ENCODE measurements at places on chromosomes 6 and 20.

- no peak for DNase-seq
Observed at GRCh38 chr20:42919316-42919715, 270.4 kb downstream of the PTPRT start.

DNA sequence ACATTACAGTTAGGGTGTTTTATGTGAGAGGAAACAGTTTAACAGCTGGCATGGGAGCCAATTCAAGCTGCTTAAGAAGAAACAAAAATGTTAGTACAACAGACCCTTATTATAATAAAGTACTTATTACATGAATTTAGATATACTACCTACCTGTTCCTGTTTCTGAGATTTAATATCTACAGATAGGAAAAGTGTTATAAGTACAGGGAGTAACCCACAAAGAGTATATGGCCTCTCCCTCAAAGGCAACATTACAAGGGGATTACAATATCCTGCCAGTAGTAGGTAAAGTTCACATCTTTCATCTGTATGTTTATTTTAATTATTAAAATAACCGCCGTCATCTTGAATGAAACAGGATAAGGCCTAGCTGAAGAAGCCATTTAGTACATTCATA, 1.8 kb upstream of the ME1 start:
- DNase-seq, result no peak

DNA sequence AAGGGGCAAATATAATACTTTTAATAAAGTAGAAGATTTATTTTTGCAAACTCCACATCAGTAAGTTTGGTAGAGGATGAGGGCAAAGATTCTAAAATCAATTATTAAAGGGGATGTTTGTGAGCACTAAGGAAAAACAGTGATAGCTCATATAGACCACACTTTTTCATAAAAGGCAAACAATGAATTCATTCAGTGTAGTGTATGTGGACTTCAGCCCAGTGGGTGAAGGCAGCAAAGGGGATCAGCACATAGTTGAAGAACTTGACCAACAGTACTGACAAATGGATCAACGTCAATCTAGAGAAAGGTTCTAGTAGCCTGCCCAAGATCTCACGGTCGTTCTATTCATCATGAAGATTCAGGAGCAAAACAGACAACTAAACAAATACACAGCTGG, 45.3 kb downstream of the MAK start:
- no peak for DNase-seq

DNA sequence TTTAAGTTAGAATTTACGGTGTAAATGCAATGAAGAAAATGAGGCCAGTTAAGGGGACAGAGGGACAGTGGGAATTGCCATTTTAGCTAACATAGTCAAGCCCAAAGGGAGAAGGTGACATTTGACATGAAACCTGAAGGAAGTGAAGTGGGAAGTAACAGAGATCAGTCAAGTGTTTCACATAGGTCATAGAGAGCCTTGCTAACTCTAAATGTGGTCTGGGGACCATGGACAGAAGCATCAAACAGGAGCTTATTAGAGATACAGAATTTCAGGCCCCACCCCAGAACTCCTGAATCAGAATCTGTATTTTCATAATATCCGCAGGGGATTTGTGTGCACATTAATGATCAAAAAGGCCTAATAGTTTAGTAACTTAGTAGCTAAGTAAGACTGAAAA, 393.7 kb downstream of the FRK start:
- no peak for DNase-seq

DNA sequence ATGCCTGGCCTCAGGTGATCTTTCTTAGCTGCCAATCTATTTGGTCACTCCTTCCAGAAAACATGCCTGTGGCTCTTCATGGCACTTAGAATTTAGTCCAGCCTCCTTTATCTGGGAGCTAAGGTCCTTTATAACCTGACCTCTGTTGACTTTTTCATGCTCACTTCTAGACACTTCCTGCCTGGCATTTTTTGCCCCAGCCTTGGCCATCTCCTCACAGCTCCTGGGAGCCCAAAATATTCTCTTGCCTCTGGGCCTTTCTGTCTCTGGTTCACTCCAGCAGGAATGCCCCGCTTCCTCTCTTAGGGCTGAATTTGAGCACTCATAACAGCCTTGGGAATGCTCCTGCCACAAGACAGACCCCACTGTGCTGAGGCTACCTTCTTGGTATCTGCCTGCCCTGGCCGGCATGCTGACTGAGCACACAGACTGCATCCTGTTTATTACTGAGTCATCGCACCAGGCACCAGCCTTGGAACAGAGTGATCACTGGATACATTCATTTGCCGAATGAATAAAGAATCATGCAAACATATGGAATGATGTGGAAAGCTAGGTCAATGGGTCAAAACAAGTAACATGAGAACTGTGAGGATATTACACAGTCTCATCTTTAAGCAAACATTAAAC, 5.8 kb upstream of the EEF1E1 start:
- no peak for DNase-seq

- DNase-seq, result no peak
Observed at GRCh38 chr6:116392132-116393013, 21.6 kb downstream of the DSE start.

- no peak for DNase-seq
Observed at GRCh38 chr6:35214869-35215664, 1.3 kb downstream of the SCUBE3 start.

- DNase-seq, result no peak
Observed at GRCh38 chr6:139325686-139326085, 33.9 kb upstream of the TXLNB start.

DNA sequence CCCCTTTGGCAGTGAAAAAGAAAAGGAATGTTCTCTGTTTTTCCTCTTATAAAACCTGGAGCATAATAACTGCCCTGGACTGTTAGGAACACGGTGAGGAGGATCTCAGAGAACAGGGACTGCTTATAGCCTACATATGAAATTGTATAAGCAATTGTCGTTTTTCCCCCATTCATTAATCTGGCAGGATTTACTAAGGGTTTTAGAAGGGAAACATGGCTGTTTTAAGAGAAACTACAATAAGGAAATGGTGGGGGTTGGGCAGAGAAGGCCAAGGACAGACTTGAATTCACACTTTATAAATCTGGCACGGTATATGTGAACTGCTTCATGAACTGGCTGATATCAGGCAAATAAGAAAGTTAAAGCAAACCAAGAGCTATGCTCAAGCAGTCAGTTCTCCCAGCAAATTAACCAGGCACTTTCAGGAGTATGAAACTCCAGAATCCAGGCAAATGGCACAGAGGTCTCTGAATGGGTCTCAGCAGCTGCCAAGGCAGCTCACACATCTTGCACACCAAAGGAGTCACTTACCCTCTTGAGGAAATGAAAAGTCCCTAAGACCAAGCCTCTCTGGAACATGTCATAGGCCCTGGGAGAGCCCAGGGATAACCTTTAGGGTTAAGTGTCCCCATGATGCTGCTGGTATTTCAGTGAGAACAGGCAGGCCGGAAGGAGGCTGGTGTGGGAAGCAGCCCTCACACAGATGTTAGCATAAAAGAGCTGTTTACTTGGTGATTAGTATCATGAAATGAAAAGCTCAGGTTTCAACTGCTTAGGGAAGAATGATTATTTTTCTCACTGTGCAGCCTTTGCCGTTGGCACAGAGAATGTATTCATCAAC, 260.5 kb upstream of the MARCKS start:
- no peak for DNase-seq

GRCh38 chr20:39029364-39029763, 67.2 kb downstream of the DHX35 start:
- DNase-seq, result no peak

DNA sequence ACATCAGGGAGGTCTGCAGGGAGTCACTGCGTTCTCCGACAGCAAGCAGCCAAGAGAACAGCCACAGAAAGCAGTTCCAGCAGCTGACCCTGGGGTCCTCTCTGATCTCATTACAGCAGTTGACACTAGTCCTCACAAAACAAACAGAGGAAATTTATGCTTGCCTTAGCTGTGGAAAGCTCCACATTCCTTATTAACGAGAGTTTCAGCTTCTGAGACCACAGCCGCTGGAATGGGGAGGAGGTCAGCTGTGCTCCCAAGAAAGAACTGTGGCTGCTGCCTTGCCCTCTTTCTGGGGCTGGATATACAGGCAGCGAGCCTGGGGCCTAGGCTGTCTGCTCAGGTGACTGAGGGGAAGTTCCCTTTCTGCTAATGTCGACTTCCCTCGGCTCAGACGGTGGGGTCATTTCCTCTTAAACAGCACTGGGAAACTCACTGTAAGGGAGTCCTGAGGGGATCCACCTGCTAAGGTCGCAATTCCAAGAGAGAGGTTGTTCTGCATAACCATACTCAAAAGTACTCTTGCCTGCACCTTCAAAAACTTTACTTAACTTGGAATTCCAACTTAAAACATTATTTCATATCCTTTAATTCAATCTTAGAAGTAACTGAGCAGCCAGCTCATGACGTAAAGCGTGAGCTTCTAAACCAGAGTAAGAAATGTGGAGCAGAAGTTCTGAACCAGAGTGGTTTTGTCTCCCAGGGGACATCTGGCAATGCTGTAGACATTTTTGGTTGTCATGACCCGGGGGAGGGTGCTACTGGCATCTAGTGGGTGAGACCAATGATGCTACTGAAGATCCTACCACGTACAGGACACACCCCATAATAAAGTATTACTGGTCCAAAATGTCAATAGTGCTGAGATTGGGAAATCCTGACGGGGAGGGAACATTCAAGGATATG, 80.3 kb downstream of the BACH2 start:
- DNase-seq, result no peak

DNA sequence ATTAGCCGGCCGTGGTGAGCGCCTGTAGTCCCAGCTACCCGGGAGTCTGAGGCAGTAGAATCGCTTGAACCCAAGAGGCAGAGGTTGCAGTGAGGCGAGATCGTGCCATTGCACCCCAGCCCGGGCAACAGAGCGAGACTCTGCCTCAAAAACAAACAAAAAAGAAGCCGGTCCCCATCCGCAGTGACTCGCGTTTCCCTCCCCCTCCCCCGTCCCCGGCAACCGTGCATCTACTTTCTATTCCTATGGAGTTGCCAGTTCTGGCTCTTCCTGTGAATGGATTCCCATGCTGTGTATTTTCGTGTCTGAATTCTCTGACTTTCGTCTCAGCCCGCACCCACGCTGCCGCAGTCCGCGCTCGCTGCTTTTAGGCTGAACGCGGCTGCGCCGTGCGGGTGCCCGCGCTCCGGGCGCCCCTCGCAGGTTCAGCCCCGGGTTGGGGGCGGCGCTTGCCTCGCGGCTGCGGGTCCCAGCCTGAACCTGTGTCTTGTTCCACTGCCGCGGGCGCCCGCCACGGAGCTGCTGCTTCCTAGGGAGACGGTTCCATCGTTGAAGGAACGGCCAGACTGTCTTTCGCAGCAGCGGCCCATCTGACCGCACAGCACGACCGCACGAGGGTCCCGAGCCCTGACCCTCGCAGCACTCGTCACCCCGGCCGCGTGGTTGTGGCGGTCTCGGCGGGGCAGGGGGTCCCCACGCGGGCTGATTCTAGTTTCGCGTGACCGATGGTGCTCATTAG, 1.1 kb upstream of the MRGBP start:
- DNase-seq, result peak; percentile 38

- no peak for DNase-seq
Observed at GRCh38 chr20:18284805-18285533, 3.4 kb upstream of the ZNF133 start.

GRCh38 chr20:43974695-43975094, 60.0 kb downstream of the TOX2 start:
- no peak for DNase-seq

GRCh38 chr6:73180763-73181619, 44.3 kb downstream of the KHDC1L start:
- DNase-seq, result peak; percentile 74

DNA sequence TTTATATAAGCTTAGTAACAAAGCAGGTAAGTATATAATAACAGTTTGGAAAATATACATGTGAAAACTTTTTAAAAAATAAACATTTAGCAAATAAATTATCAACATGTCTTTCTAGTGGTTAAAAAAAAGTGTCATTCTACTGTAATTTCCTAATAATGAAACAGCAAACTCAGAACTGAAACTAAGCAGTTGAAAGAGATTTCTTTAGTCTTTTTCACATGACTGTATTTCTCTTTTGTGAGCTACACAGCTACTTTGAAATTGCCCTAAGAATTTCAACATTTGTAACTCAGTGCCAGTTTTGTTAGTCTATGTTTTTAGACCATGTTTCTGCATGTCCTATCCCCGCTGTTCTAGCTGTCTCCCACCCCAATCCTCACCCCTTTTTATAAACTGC, 28.4 kb upstream of the SDHAF4 start:
- no peak for DNase-seq

DNA sequence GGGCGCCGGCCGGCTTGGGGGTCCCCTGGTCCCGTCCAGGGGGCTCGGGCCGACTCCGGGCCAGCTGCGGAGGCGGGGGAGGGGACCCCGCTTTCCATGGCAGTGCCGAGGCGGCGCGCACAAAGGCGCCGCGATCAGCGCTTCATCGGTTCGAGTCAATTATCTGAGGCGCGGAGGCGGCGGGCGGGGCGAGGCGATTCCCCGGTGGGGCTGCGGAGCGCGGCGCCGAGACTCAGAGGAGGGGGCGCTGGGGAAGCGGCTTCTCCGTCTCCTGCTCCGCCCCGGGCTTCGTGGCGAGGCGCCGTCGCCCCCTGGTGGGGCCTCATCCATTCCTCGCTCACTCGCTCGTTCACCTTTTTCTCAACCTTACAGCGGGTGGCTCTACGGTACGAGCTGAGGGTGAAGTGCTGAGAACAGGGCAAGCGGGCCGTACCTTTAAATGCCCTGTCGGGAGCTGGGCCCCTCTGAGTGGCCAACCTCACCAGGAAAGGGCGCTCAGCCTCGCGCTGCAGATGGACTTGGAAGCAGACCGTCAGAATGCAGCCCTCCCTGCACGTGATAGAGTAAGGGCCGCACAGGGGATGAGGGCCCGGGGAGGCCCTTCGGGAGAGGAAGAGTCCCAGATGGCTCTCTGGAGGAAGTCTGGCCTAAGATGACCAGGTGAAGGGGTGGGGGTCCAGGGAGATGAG, 39.9 kb downstream of the SLC52A3 start:
- DNase-seq, result peak; percentile 28

- DNase-seq, result no peak
Observed at GRCh38 chr20:49768204-49769047, 44.2 kb upstream of the SLC9A8 start.

DNA sequence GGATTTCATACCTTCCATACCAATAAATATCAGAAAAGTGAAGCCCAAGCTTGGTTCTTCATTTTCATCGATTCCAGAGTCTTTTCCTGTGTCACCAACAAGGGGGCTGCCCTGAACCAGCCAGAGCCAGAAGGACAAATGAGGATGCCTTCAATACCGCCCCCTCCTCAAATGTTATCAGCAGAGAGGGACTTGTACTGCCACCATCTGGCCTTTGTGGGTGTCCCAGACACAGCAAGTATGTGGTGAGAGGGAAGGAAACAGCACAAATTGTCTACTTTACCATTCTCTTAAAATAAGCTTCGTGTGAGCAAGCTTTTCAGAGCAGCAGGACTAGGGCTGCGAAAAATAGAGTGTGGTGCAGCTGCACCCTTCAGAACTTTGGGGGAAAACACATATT, 165.3 kb downstream of the SOBP start:
- DNase-seq, result no peak

DNA sequence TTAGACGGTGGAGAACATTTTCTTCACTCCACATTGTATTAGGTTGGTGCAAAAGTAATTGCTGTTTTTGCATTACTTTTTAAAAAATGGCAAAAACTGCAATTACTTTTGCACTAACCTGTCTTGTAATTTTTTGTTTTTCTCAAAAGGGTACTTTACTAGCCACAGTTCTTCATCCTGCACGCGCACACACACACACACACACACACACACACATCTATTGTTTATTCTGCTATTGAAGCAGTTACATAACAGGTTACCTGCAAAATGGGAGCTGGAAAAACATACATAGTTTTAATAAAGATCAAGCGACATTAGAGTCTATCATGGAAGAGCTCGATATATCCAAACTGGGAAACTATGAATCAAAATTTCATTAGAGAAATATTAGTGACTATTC, 235.2 kb downstream of the SIM1 start:
- no peak for DNase-seq
